Peyer's patch (tissue), 4 donors: ENCODE measurements at places on chromosomes 2 and 18.

DNA sequence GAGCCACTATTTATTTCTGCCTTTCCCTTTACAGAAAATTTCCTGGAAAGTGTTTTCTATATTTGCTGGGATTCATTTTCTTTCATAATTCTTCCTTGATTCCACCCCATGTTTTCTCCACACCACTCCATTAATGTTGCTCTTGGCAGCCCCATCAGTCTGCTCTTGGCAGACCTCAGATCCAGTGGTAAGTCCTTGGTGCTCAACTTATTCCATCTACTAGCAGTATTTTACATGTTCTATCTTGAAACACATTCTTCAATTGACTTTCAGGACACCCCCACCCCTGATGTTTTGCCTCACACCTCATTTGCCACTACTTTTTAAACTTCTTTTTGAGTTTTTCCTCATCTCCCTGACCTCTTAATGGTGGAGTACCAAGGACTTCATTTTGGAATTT is 65.0 kb downstream of the HNMT start:
- DNase-seq = no peak

DNA sequence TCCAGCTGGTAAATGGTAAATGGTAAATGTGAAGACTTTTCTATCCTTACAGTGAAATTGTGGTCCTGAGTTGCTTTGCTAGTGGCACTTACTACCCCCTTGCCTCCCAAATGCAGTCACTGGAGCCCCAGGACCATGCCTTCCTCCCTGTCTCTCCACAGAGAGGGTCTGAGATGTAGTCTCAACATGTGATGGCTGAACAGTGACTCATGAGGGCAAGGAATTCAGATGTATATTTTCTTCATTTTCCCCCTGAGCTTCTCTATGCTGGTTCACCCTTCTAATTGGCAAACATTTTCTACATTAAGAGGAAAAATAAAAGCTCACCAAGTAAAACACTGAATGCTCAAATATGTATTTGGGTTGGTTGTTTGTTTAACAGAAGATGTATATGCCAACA is 232.0 kb downstream of the SH3BP4 start:
- no peak for DNase-seq

DNA sequence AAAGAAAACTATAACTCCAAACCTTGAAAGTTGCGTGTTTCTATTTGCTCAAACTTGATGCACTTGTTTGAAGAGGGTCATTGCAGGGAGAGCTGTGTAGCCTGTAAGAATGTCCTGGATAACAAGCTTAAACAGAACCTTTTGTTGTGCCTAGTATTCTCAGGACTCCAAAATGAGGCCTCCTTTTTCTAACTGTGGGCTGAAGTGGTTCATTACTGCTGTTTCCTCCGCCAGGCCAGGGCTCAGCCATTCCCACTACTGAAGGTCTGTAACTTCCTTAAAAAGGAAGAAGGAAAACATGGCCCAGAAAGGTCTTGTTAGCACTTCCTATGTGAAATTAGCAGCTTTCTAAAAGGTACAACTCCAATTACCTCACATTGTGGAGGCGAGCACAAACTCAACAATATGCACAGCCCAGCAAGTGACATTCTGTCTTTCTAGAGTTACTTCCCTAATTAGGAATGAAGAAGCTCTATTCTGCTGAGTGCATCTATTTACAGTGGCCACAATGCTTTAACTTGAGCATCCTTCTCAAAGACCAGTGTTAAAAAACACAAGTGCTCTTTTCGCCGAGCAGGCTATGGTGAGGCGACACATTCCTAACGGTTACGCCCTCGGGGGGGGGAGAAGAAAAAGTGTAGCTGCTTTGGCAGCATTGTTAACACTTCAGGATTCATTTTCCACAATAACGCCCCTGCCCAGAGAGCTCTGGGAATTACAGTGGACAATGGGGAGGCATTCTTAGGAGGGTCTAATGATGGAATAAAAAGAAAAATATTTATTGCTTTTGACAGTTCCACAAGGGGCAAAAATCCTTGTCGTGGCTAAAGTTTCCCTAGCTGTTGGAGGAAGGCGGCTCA is 136.9 kb upstream of the SIX3 start:
- DNase-seq = no peak

- no peak for DNase-seq
Measured at GRCh38 chr18:47932603-47933002, 2.1 kb upstream of the SMAD2 start.

DNA sequence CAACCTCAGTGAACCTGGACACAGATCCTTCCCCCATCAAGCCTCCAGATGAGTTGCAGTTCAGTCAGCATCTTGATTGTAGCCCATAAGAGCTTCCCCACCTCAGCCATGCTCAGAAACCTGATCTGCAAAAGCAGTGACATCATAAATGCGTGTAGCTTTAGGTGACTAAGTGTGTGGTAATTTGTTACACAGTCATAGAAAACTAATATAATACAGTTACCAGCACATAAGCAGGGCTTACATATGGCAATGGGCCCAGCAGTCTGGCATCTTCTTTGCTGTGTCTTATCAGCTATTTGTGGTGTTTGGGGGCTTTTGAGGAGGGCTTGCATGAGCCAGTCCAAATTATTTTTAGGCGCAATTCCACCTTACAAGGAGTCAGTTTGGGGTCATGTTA is 807.0 kb downstream of the SLC4A3 start:
- no peak for DNase-seq
